ENCODE measurements at places on chromosomes 1 and 21.

GRCh38 chr1:109466452-109467300 is at the start of gene SYPL2:
Gene SYPL2, plus strand, starts transcription at chr1:109466546. Its CDS starts 298 bp downstream, at chr1:109466844.
- no peak within 1 kb of the TSS for H3K27ac ChIP-seq
- DNase-seq: no peak
- H3K36me3 ChIP-seq: no peaks in the 10 kb centered on the region
- peaks cover 16% of the 10 kb centered on the region for H3K27me3 ChIP-seq
- H3K4me3 ChIP-seq: no peak within 1 kb of the TSS

GRCh38 chr1:168958562-168959289 is 147.8 kb upstream of the ATP1B1 start:
- DNase-seq: no peak
- no peak overlapping the region for H3K27ac ChIP-seq
- H3K27me3 ChIP-seq: no peaks in the 10 kb centered on the region
- no peaks in the 10 kb centered on the region for H3K36me3 ChIP-seq
- no peaks in the 10 kb centered on the region for H3K4me1 ChIP-seq

GRCh38 chr21:43303275-43304178 is 123.4 kb downstream of the SIK1 start:
- H3K36me3 ChIP-seq: no peaks in the 10 kb centered on the region
- DNase-seq: no peak
- H3K27ac ChIP-seq: no peak overlapping the region
- H3K4me1 ChIP-seq: no peaks in the 10 kb centered on the region
- H3K27me3 ChIP-seq: no peaks in the 10 kb centered on the region
- H3K4me3 ChIP-seq: no peak overlapping the region

GRCh38 chr1:14897547-14897946 is 256.0 kb upstream of the TMEM51 start:
- H3K36me3 ChIP-seq: no peaks in the 10 kb centered on the region
- no peak overlapping the region for H3K27ac ChIP-seq
- no peaks in the 10 kb centered on the region for H3K4me1 ChIP-seq
- H3K27me3 ChIP-seq: no peaks in the 10 kb centered on the region

DNA sequence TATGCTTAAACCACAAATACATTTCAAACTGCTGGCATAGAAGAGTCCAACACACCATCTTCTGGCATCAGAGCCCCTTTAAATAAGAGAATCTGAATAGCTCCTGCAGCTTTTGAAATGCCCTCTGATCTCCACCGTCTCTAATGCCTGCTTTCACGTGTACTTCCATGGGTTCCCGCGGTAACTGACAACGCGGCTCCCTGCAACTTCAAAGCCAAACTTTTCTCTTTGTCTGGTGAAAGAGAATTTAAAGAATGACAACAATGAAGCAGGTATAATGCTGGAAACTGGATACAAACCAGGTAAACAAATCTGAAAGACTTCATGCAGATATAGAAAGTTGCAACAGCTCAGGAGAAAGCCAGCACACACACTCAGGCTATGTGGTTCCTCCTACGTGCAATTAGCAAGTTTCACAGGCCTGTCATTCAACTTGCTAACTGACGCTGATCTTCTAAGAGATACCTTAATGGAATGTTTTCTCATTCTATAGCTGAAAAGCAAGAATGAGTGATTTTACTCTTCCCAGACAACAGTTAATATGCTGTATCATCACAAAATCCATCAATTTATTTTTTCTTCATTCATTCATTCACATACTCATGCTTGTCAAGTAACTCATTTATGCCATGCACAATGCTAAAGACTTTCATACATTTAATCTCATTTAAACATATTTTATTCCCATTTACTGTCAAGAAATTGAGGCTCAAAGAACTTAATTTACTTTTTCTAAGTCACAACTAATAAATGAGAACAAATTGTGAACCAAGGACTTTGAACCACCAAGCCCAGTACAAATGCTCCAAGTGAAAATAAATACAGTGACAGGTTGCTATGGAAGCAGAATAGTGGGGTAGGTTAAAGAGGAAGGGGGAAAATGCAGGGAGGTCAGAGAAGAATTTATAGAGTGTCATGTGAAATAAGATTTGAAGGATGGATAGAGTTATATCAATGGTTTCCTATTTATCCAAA is 202.7 kb upstream of the SNX7 start:
- H3K4me1 ChIP-seq: peaks cover 32% of the 10 kb centered on the region
- no peak for DNase-seq
- no peaks in the 10 kb centered on the region for H3K36me3 ChIP-seq
- no peak overlapping the region for H3K4me3 ChIP-seq

Data from DND-41 (cell line).